Fibroblast of skin of right quadriceps (primary cell): ENCODE measurements at places on chromosomes 3 and 15.

DNA sequence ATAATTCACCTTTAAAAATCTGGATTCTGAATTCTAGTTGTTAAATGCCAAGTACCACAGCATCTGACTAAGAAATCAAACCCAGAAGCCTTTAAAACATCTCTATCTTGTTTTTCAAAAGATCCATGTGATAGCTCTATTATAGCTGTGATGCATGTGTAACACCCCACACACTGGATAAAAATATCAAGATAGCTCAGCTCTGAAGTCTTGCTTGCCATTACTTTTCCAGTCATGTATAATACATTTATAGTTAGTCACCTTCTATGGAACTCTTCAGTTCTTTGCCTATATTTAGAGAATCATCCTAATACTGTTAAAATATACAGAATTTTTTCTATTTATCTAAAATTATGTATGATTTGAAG, 11.6 kb downstream of the ARPP19 start:
- DNase-seq, result no peak

DNA sequence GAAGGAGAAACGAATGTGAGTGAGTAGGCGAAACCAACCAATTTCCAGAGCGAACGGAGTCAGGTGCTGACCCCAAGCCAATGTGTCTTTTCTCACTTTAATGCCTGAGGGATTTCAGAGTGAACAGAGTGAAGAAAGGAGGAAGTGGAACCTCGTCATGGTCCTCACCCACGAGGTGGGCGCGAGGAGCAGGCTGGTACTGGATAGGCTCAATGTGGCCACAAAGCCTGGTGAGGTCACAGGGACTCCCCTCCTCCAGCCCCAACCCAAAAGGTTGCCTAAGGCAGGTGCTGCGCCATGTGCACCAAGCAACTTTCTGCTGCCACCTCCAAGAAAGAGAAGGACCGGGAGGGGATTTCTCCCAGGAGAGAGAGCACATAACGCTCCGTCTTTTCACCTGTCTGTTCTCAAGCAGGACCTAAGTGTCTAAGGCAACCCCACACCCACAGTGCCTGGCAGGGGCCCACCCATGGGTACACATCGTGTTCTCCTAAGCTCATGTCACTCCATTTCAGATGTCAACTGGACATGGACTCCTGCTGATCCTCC, 3.8 kb downstream of the NRROS start:
- no peak for DNase-seq

- no peak for DNase-seq
Measured at GRCh38 chr3:128497305-128498126, 4.5 kb upstream of the GATA2 start.

DNA sequence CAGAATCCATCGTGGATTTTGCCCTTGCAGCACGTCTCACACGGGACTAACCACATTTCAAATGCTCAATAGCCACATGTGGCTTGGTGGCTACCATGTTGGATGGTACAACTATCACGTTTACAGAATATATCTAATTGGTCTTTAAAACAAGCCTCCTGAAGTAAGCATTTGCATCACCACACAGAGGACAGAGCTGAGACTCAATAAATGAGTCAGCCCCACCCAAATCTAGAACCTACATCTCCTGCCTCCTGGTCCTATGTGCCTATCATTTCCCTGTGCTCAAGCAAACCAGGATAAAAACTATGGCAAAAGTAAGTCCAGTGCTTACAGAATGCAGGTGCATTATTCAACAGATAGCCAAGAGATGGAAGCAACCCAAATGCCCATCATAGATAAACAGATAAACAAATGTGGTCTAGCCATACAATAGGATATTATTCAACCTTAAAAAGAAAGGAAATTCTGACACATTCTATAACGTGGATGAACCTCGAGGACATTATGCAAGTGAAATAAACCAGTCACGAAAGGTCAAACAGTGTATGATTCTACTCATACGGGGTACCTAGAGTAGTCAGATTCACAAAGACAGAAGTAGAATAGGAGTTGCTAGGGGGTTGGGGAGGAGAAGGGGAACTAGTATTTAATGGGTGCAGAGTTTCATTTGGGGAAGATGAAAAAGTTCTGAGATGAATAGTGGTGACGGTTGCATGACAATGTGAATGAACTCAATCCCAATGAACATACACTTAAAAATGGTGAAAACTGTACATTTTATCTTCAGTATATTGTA, 43.9 kb downstream of the SRGAP3 start:
- no peak for DNase-seq

GRCh38 chr15:58293622-58294550, 137.9 kb upstream of the LIPC start:
- DNase-seq, result no peak

DNA sequence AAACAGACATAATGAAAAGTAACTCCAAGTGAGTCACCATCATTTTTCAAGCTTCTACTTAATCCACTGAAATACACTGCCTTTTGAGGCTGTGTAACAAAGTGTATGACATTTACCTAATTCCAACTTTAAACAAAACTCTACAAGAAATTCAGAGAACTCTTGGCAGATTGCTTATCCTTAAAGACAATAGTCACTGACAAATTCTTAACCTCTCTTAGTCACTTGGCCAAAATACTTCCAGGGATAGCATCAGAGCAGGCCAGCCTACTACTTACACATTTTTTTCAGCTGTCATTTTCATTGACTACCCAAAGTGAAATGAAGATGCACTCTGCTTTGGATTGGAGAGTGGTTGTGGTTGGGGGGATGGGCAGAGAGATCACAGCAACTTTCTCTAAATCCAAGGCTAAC, 3.6 kb downstream of the WWTR1 start:
- peak; percentile 79 for DNase-seq

- DNase-seq, result no peak
Measured at GRCh38 chr3:98246142-98246541, 17.9 kb upstream of the OR5H6 start.

- DNase-seq, result peak; percentile 32
Measured at GRCh38 chr15:41564286-41564959, 5.4 kb downstream of the TYRO3 start.

DNA sequence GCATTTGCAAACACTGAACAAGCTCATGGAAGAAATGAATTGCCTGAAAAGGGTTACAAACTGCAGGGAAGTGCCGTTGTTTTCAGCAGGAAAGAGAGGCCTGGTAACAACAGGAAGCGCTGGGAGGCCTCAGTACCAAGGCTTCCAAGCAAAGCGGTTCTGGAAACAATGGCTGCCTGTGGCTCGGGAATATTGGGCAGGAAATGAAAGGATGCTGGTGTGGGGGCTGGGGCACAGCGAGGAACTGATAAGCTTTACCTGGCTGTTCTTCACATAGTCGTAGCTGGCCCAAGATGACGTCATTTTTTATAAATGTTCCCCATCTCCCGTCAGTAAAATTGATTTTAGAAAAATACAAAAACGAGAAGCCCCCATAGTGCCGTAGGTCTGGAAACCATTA, 55.9 kb downstream of the ARHGAP31 start:
- no peak for DNase-seq

GRCh38 chr3:52498137-52499054, 3.3 kb downstream of the STAB1 start:
- peak; percentile 23 for DNase-seq

DNA sequence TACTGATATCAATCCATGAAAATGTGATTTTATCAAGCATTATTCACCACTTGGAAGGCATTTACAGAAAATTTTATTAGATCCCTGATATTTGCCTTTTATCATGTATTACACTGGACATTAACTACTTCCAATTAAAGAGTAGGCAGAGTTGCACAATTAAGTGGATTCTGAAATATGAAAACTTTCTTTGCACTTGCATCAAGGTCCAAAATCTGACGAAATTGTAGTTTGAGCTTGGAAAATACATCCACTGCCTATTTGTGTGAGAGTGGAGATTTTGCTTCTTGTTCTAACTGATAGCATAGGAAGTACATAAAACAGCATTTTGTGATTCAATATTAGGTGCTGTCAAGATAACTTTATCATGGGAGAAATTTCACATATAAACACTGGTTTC, 49.6 kb upstream of the SLC12A8 start:
- DNase-seq, result no peak

DNA sequence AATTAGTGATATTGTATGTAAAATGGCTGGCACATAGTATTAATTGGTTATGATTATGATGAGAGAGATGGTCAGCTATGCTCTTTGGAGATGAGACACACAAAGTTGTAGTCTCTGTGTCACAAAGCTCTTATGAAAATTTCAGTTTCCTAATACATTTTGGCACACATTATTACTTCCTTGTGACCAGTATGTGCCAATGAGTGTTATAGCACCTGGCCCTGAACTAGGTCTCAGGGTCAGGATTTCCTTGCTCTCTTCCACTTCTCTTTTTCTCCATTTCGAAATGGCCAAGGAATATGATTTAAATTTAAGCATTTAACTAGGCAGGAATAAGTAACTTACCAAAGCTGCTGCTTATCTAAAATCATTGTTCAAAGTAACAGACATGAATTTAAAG, 28.0 kb downstream of the TIPARP start:
- no peak for DNase-seq

GRCh38 chr15:95368191-95368590, 962.3 kb upstream of the NR2F2 start:
- no peak for DNase-seq

DNA sequence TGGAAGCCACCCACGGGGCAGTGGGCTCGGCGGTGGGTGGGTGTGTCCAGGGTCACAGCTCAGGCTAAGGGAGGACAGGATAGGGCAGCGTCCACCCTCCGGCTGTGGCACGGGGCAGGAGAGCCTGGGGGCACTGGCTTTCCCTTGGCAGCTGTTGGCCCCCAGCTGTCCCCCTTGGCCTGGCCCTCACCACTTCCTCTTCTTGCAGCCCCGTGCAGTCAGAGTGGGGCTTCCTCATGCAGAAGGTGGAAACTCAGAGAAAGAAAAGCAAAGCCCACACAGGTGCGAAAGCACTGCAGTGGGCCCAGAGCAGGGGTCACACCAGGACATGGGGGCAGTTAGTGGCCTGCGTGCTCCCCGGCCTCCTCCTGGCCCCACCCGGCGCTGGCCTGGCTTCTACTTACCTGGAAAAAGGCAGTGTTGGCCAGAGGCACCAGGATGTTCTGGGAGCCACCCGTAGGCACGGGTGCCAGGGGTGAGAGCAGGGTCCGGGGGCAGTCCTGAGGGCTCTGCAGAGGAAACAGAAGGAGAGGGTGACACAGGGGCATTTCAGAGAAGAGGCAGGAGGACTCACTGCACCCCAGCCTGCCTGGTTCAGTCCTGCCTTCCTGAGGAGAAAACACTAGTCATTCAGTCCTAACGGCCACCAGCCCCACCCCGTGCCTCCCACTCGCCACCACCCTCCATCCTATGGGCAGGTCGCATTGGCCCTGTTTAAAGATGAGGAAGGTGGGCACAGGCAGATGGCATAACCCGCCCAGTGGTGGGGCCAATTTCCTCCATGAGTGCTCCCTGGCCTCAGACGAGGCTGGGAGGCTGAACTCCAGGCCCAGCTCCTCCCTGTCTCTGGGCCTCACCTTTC, 28.3 kb downstream of the PLXND1 start:
- DNase-seq, result no peak

- DNase-seq, result no peak
Measured at GRCh38 chr15:47669221-47669620, 48.1 kb upstream of the SEMA6D start.

GRCh38 chr3:51799879-51800749, 21.1 kb upstream of the IQCF6 start:
- DNase-seq, result peak; percentile 68

GRCh38 chr15:63699101-63699785, 102.1 kb downstream of the FBXL22 start:
- DNase-seq, result no peak

GRCh38 chr15:51759557-51760070, 8.2 kb downstream of the TMOD2 start:
- peak; percentile 98 for DNase-seq

DNA sequence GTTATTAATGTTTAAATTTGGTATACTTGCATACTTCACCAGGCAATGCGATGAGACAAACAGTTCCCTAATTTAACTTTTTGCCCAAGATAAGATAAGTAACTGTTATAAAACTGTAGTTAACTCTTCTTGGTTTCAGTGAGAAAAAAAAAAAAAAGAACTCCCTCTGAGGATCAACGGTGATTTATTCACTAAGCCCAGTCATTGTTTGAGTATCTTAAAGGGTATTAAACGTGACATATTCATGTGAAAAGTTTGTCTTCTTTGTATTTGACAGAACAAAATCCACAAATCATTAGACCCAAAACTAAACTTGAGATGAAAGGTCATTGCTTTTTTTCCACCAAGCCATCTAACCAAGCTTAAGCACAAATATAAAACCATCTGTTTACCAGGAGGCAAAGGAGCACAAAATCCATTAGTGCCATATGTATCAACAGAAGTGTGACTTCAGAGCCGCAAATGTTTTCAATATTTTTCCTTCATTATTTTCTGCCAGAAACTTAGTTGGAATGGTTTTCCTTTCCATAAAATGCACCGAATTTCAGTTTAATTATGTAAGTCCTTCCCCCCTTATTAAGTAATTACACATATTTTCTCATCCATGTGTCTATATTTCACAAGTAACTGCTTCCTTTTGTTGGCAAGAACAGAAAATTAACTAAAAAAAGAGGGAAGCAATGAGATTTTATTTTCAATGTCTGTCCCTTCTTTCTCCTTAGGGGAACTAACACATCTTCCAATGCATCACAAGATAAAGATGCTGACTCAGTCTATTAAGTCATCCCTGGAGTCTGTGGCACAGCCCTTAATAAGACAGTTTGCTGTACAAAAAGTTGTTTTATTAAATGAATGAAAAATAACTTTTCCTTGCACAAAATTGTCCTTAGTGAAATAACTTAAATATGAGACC, 92.2 kb upstream of the RAP2B start:
- DNase-seq, result peak; percentile 75

DNA sequence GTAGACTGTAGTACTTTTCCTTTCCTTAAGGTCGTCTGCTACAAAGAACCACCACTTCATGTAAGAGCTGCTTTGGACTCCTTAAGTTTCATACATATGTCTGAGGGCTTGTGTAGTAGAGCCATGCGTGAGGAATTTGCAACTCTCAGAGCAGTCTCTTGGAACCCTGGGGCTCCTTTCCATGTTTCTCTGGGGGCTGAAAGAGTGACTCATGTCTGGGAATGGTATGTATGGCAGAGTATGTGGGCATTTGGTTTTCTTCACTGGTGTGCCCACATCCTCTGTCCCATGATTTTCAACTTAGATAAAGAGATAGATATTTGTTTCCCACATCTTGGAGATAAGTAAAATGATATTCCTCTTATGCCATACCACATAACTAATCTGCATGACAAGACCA, 20.6 kb upstream of the RBM5 start:
- DNase-seq, result peak; percentile 51

- peak; percentile 88 for DNase-seq
Measured at GRCh38 chr3:142275856-142276255, 50.5 kb upstream of the GK5 start.

GRCh38 chr3:33541918-33542317, 101.7 kb upstream of the UBP1 start:
- no peak for DNase-seq

GRCh38 chr3:168436245-168436724, 340.6 kb upstream of the GOLIM4 start:
- DNase-seq, result no peak
